ENCODE measurements at places on chromosomes 4 and X.
A peak's percentile ranks its signal among the peaks of the same experiment; 100 is the strongest.

DNA sequence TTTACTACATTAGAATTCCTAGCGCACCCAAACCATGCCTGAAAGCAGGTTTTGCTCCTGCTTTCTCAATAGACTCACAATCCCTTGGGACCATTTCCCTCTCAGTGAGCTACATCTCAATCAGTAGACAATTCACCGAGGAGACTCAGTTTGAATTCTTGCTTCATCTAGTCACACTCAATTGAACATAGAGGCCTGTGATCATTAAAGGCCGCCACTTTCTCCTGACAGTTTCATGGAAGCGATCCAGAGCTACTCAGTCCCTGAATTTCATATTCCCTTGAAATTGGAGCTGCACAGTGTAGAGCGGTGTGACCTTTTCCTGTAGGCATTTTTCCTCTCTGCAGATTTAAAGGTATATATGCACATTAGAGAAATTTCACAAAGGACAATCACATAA, 193.9 kb upstream of the SPOCK3 start:
- no peak for DNase-seq

DNA sequence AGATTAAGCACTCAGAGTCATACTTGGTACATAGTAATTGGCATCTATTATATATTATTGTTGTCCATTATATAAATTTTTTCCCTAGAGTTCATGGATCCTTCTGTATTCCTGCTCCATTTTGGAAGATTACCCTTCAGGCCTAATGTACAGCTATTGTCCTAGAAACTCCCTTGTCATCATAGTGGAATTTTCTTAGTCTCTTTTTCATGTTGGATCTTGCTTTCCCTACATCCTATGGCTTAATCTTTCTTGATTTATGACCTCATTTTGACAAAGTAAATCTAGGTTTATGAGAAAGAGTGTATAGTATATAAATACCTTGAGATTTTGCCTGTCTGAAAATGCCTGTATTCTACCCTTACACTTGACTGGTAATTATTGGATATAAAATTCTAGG, 22.1 kb downstream of the ARMCX4 start:
- DNase-seq = no peak

- no peak for DNase-seq
Observed at GRCh38 chr4:175560604-175561003, 251.5 kb downstream of the GPM6A start.

GRCh38 chr4:3415471-3416141, 26.2 kb upstream of the HGFAC start:
- DNase-seq = no peak

DNA sequence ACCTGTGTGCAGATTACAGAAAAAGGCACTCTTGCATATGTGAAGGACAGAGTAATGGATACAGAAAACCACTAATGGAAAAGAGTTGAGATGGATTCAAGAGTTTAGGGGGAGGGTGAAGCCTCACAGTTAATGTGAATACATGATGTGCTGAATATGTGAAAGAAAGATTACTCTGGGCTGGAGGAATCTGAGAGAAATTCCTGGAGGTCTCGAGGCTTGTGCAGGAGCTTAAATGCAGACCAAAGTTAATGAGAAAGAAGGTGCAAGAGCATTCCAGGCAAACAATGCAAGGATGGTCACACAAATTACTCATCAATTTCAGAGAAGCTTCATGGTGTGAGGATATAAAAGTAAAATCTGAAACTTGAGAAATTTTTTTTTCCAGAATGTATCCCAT, 768.8 kb downstream of the STPG2 start:
- no peak for DNase-seq

GRCh38 chrX:132169554-132169953, 41.7 kb upstream of the FRMD7 start:
- no peak for DNase-seq

GRCh38 chr4:99179626-99180025, 35.5 kb upstream of the ADH4 start:
- DNase-seq = no peak

DNA sequence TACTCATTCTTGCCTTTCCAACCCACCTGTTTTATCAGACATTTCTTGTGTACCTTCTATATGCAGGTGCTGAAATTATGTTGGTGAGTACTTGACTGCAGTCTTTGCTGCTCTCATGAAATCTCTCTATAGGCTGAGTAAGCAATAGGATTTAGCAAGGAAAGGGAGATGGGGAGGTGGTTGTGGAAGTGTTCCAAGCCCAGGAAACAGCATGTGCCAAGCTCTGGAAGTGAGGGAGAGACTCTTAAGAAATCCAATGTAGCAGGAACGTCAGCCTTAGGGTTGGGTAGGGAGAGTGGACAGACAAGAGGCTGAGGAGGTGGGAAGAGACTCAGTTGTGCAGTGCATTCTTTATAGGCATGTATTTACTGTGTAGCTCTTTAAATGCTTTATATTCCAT, 5.6 kb downstream of the SEPTIN11 start:
- DNase-seq = no peak

DNA sequence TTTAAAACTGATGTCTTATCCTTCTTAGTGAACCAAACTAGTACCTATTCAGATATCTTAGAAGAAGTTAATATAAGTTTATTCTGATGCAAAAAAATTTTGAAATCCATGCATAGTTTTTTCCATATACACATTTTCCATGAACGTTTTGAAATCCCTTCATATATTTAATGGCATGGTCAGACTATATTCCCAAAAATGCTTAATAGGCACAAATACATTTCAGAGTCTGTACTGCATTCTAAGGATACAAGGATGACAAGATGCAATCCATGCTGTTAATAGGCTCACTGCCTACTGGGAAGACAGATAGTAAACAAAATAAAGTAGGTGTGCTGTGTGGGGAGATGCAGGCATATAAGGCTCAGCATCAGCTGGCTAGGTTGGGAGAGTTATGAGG, 33.2 kb downstream of the PROM1 start:
- no peak for DNase-seq

DNA sequence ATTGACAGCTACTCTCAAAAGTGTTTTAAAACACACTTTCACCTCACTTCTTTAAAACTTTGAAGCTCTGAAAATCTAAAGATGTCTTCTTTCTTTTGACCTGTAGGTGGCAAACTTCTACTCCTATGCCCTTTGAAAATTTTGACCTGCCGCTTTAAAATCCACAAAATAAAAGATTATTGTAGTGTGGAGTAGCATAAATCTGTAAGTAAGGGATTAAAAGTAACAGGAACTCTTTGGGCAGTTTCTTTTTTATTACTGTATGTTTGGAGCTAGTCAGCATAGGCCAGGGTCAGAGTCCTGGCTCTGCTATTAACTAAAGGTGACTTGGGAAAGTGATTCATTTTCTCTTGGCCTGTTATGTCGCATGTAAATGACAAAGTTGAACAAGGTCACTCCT, 25.5 kb downstream of the BBS12 start:
- DNase-seq = peak; percentile 49

DNA sequence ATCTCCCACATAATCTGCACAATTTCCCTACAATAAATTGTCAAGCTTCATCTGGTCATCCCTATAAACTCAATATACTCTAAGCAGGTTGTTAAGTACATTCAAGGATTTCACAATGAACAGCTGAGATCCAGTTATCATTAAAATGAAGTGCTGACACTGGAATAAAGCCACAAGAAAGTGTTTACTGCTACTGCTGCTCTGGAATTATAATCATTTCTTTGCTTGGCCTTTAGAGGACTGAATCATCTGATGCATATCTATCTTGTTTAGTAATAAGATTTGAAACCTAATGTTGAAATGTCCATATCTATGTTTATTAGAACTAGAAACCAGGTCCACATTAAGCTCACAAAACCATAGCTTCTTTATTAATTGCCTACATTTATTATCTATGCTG, 338.6 kb upstream of the ZFP42 start:
- no peak for DNase-seq

GRCh38 chrX:14032406-14032805, 2.7 kb upstream of the GEMIN8 start:
- DNase-seq = peak; percentile 69

DNA sequence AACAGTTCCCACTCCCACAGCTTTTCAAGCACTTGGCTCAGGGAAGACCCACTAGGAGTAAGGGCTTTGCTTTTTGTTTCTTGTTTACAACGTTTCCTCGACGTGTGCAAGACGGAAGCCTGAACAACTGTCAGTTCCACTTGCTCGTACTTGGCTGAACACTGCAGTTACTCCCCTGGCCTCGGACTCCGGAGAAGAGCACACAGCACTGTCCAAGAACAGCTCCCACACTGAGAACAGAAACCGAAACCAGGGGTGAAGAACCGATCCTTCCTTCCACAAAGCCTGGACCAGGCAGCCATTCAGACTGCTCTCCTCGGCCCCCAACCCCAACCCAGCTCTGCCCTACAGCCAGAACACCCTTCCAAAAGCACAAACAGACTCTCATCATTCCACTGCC, 25.5 kb downstream of the IRF2 start:
- DNase-seq = peak; percentile 27

DNA sequence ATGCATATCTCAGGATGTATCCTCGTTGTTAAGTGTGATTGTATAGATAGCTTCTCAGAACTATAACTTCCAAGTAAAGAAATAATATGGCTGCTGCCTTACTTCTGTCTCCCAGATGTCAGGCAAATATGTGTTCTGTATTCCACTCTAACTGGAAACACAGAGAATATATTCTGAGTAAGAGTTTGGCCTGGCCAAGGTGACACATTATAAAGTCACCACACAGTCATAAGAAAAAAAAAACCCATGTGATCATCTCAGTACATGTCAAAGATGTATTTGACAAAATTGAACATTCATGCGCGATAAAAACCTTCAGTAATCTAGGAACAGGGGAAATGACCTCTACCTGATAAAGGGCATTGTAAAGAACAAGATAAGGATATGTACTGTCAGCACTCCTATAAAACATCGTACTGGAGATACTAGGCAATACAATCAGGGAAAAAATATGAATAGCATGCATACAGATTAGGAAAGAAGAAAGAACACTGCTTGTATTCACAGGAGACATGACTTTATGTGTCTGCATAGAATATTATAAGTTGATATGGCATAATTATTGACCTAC, 207.1 kb downstream of the ZNF330 start:
- no peak for DNase-seq

GRCh38 chr4:185205697-185206342, 2.0 kb upstream of the CFAP97 start:
- no peak for DNase-seq

GRCh38 chr4:134885436-134885835, 683.8 kb upstream of the PABPC4L start:
- no peak for DNase-seq

GRCh38 chrX:147602176-147602696, 309.5 kb upstream of the FMR1 start:
- no peak for DNase-seq

- no peak for DNase-seq
Observed at GRCh38 chrX:37958525-37959211, 47.7 kb upstream of the SYTL5 start.

GRCh38 chr4:54227256-54228055, 1.6 kb upstream of the PDGFRA start:
- no peak for DNase-seq

DNA sequence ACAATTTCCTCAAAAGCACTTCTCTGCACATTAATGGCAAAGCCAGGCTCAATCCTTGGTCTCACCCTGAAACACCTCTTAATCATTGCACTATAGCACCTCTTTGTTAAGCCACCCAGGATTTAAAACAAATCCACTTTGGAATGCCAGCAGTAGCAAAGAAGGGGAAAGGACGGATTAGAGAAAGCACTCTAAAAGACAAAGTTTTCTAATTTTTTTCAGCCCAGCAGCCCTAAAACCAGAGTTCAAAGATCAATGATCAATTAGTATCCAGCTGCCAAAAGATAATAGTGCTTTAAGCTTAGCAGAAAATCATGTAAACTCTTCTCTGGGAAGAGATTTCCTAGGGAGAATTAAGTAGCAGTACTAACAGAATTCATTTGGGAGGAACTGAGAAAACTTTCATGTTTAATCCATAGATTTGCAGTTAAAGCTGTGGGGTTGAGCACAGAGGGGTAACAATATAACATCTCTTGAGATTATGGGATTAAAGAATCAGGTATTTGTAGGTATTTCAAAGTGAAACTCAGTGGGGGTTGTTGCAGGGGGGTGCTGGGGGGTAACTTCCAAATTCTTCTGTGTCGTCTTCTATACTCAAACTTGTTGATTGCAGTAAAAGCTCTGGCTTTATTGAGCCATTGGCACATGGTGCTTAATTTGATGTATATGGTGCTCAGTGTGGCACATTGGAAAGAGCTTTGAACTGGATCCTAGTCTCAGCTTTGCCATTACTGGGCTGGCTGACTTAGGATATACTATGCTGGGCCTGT, 61.8 kb downstream of the LRRC66 start:
- no peak for DNase-seq

DNA sequence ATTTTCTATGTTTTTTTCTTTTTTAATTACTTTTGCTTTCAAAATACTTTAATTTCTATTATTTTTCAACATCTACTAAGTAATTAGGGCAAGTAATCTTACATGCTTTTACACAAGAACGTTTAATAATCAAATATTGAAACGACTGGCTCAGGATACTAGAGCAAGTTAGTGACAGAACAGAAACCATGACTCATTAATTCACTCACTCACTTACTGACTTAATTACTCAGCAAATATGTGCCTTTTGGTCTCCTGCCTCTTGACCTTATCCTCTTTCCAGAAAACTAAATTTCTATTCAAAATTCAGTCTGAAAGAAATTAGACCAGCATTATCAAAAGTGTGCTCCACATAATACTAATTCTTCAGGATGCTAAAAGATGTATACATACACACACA, 314.9 kb upstream of the TEX13C start:
- DNase-seq = no peak

- DNase-seq = no peak
Observed at GRCh38 chr4:166198516-166199310, 325.7 kb downstream of the TLL1 start.

GRCh38 chr4:75989846-75990528, 758 bp downstream of the SDAD1 start:
- DNase-seq = peak; percentile 10

- DNase-seq = peak; percentile 54
Observed at GRCh38 chr4:71186566-71187403, 152.0 kb upstream of the SLC4A4 start.

DNA sequence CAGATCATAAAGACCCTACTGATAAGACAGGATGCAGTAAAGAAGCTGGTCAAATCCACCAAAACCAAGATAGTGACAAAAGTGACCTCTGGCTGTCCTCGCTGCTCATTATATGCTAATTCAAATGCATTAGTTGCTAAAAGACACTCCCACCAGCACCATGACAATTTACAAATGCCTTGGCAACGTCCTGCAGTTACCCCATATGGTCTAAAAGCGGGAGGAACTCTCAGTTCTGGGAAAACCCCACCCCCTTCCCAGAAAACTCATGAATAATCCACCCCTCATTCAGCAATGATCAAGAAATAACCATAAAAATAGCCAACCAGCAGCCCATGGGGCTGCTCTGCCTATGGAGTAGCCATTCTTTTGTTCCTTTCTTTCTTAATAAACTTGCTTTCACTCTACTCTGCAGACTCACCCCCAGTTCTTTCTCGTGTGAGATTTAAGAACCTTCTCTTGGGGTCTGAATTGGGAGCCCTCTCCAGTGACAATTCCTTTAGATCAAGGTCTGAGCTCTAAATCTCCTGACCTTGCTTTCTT, 217.1 kb upstream of the STS start:
- no peak for DNase-seq
